Uterus (tissue), 4 donors: ENCODE measurements at places on chromosomes 4 and X. TPM values are rescaled to one million over a fixed set of nuclear protein-coding genes. Genes with fewer than 3 reads are reported as not detected.

HPSE gene
- 3.1 TPM for total RNA-seq

MPP1 gene
- 31.0 TPM for total RNA-seq

PIM2 gene
- 4.8 TPM for total RNA-seq

KIT gene
- 6.4 TPM for total RNA-seq

ERCC6L gene
- 0.29 TPM for total RNA-seq

IL13RA2 gene
- total RNA-seq = not detected

HTN3 gene
- not detected for total RNA-seq

SH3BGRL gene
- 136 TPM for total RNA-seq

GPR34 gene
- total RNA-seq = 11.2 TPM

PABPC1L2A gene
- total RNA-seq = not detected

ANXA10 gene
- not detected for total RNA-seq

ZCCHC13 gene
- total RNA-seq = not detected

MAGEA4 gene
- total RNA-seq = not detected

CLDN22 gene
- total RNA-seq = not detected

ENPEP gene
- total RNA-seq = 6.2 TPM

MED28 gene
- 22.0 TPM for total RNA-seq

GAB1 gene
- total RNA-seq = 64.4 TPM

CYP2U1 gene
- 14.7 TPM for total RNA-seq

CCSER1 gene
- total RNA-seq = 7.6 TPM

TNIP3 gene
- 0.48 TPM for total RNA-seq

GAGE12E gene
- total RNA-seq = not detected

DCAF4L1 gene
- 0.35 TPM for total RNA-seq

TLR2 gene
- total RNA-seq = 1.3 TPM

MAGED4 gene
- 1.3 TPM for total RNA-seq

FGF2 gene
- total RNA-seq = 27.6 TPM

DKK2 gene
- 25.0 TPM for total RNA-seq

PCDH10 gene
- not detected for total RNA-seq

DSPP gene
- not detected for total RNA-seq

FDCSP gene
- total RNA-seq = not detected

ZNF157 gene
- total RNA-seq = 0.55 TPM

SPANXN4 gene
- total RNA-seq = not detected

NMU gene
- 5.8 TPM for total RNA-seq
